CD4-positive, alpha-beta T cell treated with Interleukin-17A for 4 hours (primary cell): ENCODE measurements at places on chromosomes 2 and 18.

GRCh38 chr2:238433300-238433915, 6.7 kb downstream of the ASB1 start:
- no peak for DNase-seq

GRCh38 chr18:59145055-59145454, 5.4 kb downstream of the SEC11C start:
- DNase-seq: no peak

DNA sequence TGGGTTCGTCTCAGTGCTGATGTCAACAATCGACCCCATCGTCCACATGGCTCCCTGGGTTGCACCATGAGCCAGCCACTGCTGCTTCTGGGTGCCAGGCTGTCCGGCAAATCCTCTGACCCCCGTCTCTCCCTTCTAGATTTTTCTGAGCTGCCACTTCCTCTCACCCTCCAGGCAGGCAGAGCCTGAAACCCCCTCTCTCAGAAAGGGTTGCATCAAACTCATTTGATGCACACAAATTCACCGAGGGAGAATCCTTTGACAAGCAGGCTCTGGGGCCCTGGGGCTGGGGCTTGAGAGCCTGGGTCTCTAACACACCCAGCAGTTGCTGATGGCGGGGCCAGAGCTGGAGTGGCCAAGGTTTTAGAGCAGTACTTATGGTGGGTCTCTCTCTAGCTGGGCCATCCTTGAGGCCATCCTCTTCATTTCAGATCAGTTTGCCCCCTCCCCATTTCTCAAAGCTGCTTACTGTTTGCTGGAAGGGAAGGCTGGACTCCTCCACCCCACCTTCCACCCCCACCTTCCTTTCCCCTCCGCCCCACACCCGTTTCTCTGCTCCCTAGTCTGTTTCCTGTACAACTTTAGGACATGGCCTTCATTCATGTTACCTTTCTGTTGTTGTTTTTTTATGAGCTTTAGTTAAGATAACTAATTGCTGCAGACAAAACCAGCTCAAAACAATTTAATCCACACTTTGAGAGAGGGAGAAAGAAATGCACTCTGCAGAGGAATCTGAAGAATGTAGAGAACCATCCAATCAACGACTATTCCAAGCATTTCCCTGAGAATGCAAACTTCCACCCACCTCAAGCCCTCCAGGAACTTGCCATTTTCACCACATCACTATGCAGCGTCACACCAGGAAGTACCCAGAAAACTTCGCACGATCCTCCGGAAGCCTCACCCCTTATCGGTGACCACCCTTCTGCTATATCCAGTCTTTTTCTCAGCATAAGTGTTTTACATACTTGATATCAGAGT, 69.5 kb downstream of the ARL4C start:
- DNase-seq: peak; percentile 64

- DNase-seq: no peak
Measured at GRCh38 chr2:222280795-222281194, 18.0 kb downstream of the PAX3 start.

GRCh38 chr2:25276569-25277465, 64.9 kb downstream of the DNMT3A start:
- peak; percentile 85 for DNase-seq

DNA sequence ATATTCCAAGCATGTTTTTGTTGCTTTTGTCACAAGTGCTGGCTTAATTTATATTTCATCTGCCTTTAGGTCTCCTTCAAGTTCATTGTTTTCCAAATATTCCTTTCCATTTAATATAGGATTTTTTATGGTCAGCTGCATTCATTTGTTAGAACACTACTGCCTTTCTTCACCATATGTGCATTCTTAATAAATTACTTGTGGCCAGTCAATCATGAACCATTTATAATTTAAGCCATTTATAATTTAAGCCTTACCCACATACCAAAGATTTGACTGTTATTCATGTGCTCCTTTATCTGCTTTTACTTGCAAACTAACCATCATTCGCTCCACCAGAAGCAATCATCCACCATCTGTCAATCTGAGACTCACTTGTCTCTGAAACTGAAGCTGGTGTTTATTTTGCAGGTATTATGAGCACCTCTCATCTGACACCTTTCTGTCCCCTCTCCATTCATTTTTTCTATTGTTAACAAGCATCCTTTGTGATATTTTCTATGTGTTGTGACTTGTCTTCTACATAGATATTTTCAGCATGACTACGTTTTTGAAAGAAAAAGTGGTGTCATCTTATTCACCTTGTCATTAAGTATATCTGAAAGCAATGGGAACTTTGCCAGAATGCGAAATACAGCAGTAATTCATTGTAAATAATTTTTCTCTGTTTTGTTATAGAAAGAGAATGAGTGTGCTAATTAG, 786.8 kb downstream of the KCNJ3 start:
- no peak for DNase-seq

GRCh38 chr2:212538305-212539071, at the start of gene ERBB4:
ERBB4 (minus strand) TSS chr2:212538802; CDS start chr2:212538530, 272 bp downstream.
- no peak for DNase-seq

DNA sequence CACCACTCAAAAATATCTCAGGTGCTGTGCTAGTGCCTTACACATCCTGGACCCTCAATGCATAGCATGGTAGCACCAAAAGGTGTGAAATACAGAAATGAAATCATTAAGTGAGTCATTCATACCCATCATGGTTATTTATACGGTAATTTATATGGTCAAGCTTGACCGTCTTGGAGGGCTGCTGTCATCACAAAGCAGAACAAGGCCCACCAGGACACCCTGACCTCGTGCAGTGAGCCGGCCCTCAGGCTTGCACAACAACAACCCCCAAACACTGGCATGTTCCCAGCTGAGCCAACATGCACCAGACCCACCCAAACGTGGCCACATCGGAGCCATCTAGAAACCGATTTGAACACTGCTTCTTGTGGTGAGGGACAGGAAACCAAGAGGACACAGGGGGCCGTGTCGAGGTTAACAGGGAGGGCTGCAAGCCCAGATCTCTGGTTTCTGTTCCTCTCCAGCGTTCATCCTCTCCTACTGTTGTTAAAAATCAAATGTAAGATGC, 378.5 kb upstream of the ID2 start:
- DNase-seq: peak; percentile 77

GRCh38 chr18:37403100-37403781, 162.4 kb downstream of the CELF4 start:
- DNase-seq: no peak

DNA sequence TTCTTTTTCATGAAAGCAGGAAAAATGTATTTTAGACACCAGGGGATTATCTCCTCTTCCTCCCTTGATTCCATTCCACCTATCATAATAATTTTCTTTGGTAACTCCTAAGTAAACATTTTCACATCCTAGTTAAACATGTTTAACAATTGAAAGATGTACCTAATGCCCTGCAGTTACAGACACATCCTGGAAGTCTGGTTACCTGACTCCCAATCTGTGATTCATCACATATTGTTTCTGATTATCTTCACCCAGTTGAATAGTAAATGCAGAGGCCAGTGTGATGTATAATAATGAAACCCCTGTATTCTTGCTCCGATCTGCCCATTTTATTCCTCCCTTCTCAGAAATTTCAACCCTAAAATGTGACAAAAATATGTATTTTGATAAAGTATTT, 1237.6 kb upstream of the LRRTM1 start:
- no peak for DNase-seq

GRCh38 chr18:39840856-39841481, 2114.1 kb upstream of the PIK3C3 start:
- DNase-seq: no peak

DNA sequence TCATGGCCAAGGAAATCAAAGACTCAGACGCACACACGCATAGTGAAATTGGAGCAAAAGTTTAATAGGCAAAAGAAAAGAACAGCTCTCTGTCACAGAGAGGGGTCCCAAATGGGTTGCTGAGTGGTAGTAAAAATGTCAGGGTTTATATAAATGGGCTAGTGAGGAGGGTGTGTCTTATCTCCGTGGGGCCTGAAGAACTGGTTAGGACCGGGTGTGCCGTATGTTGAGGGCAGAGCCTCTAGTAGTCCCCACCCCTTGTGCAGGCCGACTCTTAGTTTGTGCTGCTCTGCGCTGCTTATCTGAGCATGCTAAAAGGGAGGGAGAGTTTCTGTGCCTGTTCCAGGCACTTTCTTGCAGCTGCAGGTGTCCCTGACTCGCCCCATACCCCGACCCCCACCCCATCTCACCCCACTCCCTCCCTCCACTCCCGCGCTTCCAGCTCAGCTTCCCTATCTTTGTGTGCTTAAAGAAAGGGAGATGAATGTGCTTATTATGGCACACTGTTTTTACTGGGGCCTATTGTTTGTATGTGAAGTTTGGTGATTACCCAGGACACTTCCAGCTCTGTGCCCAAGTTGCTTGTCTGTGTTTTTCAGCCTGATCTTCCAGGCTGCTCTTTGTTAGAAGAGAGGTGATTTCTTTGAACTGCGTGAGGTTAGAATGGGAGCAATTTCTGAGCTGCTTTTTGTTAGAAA, 167.4 kb downstream of the SPAG16 start:
- no peak for DNase-seq
